NCI-H1417 (cell line): ENCODE measurements at places on chromosomes 1 and 21.
A peak's percentile ranks its signal among the peaks of the same experiment; 100 is the strongest.

- no peak for DNase-seq
Measured at GRCh38 chr1:117824616-117825015, 104.8 kb downstream of the GDAP2 start.

DNA sequence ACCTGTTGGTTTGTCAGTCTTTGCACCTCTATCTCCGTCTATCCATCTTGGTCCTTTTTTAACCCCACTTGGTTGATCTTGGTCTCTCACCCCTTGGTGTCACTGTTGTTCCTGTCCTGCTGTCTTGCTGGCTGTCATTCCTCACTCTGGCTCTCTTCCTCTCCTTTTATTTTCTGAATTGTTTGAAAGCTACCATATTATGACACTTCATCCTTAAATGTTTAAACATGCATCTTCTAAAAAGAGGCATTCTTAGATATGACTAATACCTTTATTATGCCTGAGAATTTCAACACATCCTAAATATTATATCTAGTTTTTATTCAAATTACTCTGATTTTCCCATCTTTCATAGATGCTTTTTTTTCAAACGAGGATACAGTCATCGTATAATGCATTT lies 37.0 kb downstream of the BACH1 start:
- DNase-seq: no peak

DNA sequence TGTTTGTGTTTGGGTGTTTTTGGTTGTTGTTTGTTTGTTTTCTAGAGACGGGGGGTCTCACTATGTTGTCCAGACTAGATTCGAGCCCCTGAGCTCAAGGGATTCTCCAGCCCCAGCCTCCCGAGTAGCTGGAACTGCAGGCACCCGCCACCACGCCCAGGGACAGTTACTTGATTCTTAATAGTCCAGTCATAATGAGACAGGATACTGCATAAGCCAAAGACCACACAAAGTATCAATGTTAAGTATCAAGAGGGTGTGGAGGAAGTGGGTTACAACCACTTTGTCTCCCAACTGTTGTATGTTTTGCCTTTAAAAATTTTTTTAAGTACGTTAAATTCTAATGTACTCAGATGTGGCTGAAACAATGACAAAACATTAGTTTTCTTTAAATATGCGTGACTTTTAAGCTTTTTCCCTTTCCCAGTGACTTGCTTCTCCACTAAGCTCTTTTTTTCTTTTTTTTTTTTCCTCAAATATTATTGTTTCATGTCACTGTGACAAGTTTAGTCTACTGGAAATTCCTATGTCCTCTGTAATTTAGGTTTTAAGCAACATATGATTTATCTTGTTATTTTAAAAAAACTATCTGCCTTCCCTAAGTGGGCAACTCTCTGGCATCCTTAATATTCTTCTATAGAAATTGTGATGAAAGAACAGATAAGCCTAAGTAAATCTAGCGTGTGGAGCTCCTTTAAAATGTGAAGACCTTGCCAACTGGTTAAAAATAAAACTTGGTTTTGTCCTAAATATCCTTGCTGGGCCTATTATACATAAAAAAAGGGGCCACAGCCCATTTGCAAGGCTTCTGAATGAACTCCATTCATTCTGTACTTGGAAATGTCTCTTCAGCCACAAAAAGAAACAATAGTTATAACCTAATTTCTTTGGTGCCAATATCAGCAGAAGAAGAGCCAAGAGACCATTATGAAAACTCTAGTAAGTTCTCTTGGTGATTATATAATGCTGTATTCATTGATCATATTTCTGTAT lies 56.2 kb upstream of the DPH5 start:
- DNase-seq: no peak

- DNase-seq: no peak
Measured at GRCh38 chr1:230187290-230187689, 120.3 kb downstream of the GALNT2 start.

GRCh38 chr1:169594391-169594790 lies 8.1 kb upstream of the F5 start:
- DNase-seq: no peak

DNA sequence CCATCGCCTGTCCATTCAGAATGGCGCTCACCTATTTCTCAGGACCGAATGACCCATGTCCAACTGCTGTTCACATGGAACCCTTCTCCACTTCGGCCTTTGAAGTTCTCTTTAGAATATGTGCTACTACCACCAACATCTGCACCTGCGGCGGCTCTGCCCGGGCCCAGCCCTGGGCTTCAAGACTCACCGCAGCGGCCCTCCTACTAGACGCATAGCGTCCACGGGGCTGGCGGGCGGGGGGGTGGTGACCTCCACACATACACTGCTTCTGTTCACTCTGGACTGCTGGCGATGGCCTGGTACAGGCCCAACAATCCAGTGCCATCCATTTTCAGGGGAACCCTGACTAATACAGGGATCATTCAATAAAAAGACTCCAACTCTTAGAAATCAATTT lies 394.2 kb downstream of the VAV3 start:
- DNase-seq: no peak

- DNase-seq: no peak
Measured at GRCh38 chr1:182166750-182167149, 105.2 kb upstream of the ZNF648 start.

GRCh38 chr1:9593147-9593491 lies 4.4 kb downstream of the TMEM201 start:
- no peak for DNase-seq

DNA sequence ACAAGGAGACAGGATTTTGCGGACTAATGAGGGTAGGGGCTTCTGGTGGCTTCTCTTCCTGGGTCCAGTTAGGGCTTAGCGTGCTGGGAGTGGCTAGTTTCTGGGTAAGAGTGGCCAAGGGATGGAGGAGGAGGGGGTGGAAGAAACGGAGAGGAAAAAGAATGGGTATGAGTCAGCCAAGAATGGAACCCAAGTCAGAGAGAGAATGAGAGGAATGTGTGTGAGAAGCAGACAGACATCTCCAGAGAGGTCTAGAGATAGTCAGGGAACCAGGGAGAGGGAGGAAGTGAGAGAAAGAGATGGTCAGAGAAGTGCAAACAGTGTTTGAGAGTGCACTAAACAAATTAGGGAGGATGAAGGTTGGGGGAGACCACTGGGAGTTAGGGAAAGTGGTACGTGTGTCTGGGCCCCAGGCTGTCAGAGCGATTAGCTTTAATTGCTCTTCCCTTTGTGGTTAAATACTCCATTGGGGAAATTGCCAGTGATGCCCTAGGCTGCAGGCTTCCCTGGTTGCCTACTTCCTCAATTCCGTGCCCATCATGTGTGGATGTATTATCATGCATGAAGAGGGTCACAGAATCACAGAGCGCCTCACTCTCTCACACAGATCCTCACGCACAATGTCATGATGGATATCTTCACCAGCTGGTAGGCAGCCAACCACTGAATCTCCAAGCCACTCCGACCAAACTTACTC lies 1.4 kb downstream of the PEA15 start:
- peak; percentile 27 for DNase-seq
